ENCODE measurements at places on chromosomes 7 and 10.

- DNase-seq, result no peak
Observed at GRCh38 chr10:114437473-114438292, 33.4 kb upstream of the AFAP1L2 start.

- no peak for DNase-seq
Observed at GRCh38 chr7:35267411-35267810, 13.5 kb upstream of the TBX20 start.

DNA sequence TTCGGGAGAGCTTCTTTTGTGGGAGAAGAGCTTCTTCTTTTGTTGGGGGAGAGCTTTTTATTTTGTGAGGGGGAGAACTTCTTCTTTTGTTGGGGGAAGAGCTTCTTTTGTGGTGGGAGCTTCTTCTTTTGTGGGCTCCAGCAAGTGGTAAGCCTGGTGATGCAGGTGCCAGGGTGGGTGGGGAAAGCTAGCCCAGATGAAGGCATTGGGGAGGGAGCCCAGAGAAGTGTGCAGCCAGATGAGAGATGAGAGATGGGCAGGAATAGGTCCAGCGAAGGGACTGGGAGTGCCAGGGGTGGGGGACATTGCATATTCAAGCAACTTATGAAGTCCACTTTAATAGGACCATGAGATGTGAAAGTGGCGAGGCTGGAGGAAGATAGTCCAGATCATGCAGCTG lies 9.7 kb downstream of the ADRA2A start:
- DNase-seq, result no peak

GRCh38 chr7:12727455-12728191 lies 40.2 kb downstream of the ARL4A start:
- DNase-seq, result no peak

GRCh38 chr10:112497347-112497950 lies 50.4 kb downstream of the VTI1A start:
- no peak for DNase-seq

- DNase-seq, result no peak
Observed at GRCh38 chr7:77838929-77839491, 40.4 kb downstream of the PHTF2 start.

GRCh38 chr10:48251525-48252353 lies 22.8 kb downstream of the FRMPD2 start:
- DNase-seq, result no peak

GRCh38 chr7:104192434-104192833 lies 15.4 kb downstream of the ORC5 start:
- DNase-seq, result no peak

GRCh38 chr10:62154231-62154630 lies 114.4 kb downstream of the RTKN2 start:
- no peak for DNase-seq

GRCh38 chr10:59805014-59805413 lies 51.8 kb upstream of the MRLN start:
- peak; percentile 4 for DNase-seq
